Hepatic stellate cell (primary cell): ENCODE measurements at places on chromosomes 3 and 15.

DNA sequence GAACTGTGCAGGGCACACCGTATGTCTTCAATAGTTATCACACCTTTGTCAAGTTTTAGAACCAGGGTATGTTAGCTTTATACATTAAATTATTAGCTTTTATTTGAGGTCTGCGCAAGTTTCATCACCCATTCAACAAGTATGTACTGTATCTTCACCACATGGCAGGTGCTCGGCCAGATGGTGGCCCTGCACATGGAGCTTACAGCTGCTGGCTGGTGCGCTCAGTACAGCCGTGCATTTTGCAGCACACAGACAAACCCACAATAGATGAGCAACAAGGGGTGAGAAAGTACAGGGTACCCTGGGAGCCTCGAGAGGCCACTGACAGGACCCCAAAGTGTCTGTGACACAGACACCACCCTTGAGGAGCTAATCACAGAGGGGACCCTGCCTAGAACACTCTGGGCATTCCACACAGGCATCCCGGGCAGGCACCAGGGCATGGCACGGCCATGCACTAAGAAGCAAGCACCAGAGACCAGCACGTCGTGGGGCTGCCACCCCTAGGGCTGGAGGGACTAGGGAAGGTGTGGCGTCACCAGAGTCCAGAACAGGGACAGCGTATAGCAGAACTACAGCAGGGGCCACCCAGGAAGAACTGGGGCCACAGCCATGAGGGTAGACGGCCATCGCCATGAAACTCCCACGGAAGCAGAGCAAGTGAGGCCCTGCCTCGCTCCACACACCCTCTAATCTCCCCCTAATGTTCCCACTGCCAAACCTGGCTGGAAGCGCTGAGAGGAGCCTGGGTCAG is 27.4 kb downstream of the ZXDC start:
- DNase-seq = no peak

DNA sequence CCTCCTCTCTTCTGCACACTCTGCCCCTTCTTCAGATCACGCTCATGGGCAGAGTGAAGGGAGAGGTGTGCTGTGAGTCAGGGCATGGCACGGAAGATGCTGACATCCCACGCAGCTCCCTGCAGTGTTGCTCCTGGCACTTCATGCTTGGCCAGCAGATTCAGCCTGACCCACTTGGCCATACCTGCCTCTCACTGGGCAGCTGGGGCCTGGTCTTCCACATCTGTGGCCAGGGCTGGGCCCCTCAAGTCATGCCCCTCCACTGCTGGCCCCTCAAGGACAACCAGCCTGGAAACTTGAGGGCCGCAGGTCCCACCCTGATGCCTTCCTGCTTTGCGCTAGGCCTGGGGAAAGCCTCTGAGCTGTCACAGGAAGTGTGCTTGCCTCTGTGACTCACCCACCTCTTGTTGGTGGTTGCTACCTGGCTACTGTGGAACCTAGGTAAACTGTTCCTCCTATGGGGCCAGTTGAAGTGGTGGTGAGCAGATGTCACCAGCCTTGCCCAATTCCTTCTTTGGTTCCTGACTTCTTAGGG is 48.7 kb downstream of the BSN start:
- DNase-seq = no peak

DNA sequence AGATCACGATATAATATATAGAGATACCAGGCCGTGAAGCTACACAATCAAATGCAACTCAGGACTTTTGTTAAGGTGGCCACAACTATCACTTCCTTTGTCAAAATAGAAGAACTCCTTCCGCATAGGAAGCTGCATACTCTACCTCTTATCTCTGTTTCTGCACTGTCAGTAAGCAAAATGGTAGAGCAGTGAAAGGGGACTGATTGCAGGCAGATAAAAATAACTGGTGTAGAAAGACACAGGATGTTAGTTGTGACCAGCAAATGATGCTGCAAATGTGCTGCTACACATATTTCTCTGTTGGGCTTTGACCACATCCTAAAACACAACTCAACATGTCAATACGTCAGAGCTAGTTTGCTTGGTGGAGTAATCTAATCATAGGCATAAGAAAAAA is 16.3 kb upstream of the TRAT1 start:
- DNase-seq = no peak

DNA sequence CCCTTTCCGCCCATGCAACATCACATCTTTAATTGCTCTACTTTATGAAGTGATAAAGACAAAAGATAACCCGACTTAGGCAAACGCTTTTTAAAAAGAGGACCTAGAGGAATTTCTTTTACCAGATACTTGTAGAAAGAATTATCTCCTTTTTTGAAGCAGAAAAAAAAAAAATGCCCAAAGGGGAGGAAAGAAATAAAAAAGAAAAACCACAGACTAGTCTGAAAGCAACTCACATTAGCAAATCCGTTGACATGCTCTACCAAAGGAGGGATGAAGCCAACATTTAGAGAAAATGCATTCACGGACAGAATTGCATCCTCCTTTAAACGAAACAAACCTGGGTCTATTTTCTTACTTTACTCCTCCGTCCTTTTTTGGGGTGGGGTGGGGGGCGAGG is 213.6 kb downstream of the MEIS2 start:
- DNase-seq = no peak

GRCh38 chr3:40566694-40567093 is 41.9 kb downstream of the ZNF621 start:
- no peak for DNase-seq

DNA sequence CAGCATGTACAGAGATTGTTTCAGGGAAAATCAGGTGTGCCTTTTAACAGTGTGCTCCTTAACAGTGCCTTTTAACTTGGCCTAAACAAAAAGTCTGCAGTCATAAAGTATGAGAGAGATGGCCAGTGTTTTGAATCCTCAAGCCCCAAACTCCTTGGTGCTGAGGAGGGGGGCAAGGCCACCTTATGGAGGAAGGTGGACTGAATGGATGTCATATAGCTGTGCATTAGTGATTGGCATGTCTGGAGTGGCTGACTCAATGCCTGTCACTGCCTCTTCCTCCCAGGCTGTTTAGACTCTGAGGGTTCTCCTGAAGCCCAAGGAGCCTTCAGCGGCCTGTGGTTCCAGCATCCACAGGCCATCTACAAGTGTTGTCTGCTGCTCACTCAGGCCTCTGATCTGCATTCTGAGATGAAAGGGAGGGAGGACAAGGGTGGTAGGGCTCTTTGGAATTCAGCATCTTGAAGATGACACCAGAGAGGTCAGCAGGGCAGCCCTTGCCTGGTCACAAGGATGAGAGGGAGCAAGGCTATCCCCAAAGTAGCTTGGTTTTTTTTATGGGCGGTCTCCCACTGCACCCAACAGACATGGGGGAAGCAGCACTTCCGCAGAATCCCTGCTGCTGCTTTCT is 1.5 kb downstream of the FOXL2NB start:
- no peak for DNase-seq

- no peak for DNase-seq
Measured at GRCh38 chr15:52668133-52668532, 11.1 kb downstream of the ATOSA start.

- no peak for DNase-seq
Measured at GRCh38 chr3:23664459-23664858, 141.3 kb upstream of the UBE2E1 start.

DNA sequence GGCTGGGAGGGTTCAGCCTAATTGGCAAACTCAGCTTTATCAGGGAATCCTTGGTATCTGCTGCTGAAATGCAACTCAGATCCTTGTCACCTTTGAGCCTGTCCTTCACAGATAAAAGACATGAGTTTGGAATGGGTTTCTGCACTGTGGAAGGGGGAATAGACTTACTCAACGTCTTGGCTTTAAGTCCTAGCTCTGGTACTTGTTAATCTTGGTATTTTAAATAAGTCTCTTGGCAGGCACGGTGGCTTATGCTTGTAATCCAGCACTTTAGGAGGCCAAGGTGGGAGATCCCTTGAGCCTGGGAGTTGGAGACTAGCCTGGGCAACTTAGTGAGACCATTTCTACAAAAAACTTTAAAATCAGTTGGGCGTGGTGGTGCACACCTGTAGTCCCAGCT is 55.1 kb upstream of the ATOSA start:
- no peak for DNase-seq

- no peak for DNase-seq
Measured at GRCh38 chr15:52378746-52379394, 83.3 kb upstream of the MYO5C start.

DNA sequence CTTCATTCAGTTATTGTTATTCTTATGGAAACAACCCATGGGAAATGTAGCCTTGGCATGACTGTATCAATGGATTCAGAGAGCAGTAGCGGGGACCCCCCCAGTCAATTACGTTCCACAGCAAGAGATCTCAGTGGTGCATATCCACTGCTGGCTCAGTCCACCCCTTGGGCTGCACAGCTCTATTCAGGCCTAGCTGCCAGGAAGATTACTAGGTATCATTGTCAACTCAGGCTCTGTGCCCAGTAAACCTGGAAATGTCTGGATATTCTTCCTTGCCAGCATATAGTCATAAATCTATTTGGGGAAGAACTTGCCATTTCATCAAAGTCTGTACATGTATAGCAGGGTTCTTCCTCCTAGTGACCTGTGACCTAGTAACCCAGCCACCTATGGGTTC is 128.1 kb upstream of the CCDC54 start:
- no peak for DNase-seq

DNA sequence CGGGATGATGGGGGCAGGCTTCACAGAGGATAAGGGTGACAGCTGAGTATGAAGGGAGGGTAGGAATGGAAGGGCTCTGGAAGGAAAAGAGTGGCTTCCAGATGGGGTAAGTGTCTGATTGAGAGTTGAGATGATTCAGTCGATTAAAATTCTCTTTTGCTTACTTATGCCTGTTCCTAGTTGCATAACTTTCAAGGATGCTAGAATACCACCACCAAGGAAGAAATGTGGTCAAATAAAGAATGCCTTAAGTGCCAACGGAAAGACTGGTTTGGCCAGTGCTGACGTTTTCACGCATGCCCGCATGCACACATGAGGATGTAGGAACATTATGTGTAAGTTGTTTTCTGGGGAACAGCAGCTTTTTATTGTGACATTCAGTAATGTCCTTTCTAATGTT is 263.4 kb upstream of the WNT5A start:
- peak; percentile 38 for DNase-seq

- DNase-seq = peak; percentile 9
Measured at GRCh38 chr3:114519415-114519814, 225.6 kb downstream of the TIGIT start.

DNA sequence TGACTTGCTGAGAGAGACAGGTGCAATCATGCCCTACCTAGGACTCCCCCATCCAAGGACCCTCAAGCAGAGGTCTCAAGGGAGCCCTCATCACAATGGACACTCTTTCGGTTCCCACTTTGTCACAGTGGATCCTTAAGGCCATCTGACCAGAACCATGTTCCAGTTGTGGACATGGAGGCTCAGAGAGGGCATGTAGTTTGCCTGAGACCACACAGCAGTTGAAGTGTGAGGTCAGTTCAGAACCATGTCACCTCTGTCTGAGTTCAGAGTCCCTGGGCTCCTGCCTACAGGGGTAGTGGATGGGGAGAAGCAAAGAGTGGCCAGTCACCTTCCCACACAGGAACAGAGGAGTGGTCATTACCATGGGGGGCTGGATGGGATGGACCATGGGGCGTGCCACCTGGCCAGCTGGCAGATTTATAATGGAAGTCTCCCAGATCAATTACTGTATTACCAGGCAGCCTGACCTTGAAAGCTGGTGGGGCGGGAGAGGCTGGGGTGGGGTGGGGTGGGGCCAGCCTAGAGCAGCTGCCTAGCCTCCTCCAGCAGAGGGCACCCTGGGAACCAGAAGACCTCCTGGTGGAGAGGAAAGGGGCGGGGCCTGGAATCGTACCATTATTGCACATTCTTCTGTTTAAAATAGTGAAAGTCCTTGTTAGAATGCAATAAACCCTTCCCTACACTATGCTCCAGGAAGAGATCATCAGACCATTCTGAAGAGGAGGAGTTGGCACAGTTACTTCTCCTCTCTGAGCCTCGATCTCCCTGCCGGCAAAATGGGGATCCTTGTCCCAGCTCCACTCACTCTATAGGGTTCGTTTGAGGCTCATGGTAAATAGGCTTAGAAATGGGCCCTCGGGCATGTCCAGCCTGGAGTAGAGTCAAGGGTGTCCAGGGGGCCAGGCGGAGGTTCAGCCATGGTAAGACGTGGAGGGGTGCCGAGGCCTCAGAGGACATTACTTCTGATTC is 26.9 kb upstream of the LINGO1 start:
- peak; percentile 81 for DNase-seq

- no peak for DNase-seq
Measured at GRCh38 chr3:26236531-26236930, 386.0 kb upstream of the LRRC3B start.

DNA sequence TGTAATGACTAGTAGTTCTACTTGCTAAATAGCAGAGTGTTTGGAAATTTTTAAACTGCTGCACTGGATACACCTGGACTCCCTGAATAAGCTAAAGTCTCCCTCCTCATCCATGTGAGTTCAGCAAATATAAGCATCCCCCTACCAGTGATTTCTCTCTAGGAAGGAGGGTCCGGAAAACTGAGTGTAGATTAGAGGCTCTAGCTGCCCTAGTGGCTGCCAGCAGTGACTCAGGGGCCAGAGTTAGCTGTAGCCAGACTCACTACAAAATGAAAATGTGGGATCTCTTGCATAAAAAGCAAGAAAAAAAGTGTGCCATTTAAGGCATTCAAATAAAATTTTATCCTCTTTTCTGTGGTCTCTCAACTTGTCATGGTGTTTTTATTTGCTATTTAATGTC is 485.0 kb upstream of the ATP11B start:
- DNase-seq = no peak

DNA sequence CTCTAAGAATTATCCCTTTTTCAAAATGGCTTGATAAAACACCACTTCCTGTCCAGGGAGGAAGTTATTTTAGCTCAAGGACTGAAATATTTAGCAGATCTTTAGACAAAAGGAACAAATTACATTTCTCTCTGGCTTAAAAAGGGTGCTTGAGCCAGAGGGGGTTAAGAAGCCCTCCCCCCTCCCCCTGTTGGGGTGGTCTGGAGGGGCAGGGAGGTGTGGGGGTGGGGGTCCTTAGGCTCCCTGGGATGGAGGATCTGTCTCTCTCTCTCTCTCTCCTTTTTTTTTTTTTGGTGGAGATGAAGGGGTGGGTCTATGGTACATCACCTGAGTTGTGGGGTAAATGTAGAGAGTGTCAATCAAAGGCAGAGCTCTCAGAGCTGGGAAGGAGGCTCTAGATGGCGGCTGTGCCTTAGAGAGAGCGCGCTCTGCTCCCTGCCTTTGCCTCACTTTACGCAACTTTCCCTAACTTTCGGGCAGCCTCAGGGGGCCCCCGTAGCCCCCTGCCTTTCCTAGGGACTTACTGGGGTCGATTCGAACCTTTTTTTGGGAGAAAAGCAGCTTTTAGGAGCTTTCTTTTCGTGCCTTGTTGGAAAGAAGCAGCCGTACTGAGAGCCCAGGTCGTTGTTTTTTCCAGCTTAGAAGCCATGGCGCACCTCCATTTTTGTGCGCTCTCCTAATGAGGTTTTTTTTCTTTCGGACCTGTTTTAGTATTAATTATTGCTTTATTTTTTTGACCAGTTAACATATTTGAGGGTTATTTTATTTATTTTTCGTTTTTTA is at the start of gene CHD2:
CHD2 (plus strand) TSS at position 377 of the 783 bp plus-strand sequence. CDS start 914 bp downstream, outside the sequence.
- peak; percentile 63 for DNase-seq

GRCh38 chr3:47512416-47513124 is 942 bp downstream of the ELP6 start:
- DNase-seq = no peak

GRCh38 chr3:179146911-179147513 is 1.1 kb upstream of the PIK3CA start:
- DNase-seq = peak; percentile 56
